ENCODE measurements at places on chromosomes 5 and 9. TPM values are rescaled to one million over a fixed set of nuclear protein-coding genes. Genes with fewer than 3 reads are reported as not detected.

DNA sequence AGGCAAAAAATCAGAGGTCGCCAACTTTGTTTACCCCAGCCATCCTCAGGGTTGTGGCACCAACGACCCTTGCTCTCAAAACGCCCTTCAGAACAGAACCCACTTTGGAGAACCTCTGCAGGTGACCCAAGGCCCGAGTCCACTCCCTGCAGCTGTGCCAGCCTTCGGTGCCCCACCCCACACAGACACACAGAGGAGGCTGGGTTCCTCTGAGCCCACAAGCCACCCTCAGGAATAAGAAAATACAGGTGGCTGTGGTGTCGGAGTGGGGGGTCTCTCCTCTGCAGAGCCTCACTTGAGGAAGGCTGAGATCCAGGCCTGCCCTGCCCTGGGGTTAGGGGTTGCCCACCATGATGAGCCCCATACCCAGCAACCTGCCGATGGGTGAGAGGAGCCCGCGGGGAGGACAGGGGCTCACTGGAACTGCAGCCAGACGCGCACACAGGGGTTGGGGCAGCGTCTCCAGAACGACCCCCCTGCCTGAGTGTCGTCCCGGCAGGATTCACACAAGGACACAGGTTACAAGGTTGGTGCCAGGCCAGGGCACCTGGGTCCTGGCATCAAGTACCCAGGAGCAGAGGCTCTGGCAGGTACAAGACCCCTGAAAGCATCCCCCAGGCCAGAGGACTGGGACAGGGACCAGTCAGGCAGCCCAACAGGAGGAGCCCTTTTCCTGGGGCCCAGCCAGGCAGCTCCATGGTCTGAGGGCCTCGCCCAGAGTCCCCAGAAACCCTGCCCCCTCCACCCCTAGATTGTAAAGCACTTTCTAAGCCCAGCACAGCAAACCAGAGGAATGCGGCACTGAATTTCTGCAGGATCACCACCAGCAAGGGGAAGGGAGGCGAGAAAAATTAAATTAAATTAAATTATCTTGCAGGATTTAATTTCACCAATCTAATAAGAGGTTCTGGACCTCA lies 40.0 kb downstream of the NACC2 start:
- DNase-seq: no peak

- DNase-seq: no peak
Observed at GRCh38 chr9:35108946-35109575, 6.1 kb upstream of the STOML2 start.

The ELOVL7 gene
- not detected for total RNA-seq

The UGT3A1 gene
- not detected for total RNA-seq
